ENCODE measurements at places on chromosomes 3 and 15.

GRCh38 chr15:47374222-47374621, 343.1 kb upstream of the SEMA6D start:
- peak; percentile 4 for DNase-seq

GRCh38 chr3:129228891-129229585, 20.4 kb upstream of the COPG1 start:
- DNase-seq: no peak

DNA sequence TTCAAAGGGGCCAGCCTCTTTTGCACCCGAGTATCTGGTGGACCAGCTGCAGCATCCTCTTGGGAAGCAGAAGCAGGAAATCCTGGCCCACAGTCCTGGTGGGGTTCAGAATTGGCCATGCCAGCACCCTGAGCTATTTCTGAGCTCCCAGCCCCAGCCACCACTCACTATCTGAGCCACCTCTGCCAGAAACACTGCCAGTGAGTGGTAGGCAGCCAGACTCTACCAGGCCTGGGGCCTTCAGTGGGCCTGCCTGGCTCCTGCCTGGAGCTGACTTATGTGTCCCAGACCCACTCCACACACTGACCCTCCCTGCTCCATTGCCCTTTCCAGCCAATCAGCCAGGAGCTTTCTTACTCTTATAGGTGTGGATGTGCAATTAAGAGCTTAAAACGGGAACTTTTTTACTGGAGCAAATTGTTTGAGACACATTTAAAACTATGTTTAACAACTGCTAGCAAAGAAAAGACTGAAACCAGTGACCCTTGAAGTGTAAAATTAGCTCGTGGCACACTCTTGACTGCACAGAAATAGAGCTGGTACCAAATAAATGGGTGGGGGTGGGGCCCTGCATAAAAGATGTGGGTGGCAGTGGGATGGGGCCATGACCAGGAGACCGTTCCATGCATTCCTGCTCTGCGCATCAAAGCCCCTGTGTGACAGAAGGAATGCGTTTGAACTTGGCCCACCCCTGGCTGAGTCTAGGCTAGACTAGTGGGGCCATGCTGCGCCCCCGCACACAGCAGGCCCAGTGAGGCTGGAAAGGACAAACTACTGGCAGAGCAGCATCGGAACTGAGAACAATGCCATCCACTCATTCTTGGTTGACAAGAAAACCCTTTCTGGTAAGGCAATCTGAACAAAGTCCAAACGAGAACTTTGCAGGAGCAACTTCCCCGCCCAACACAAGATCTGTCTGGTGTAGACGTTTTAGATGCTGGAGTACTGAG, 48.0 kb downstream of the CTNNB1 start:
- DNase-seq: no peak

GRCh38 chr3:189363590-189364255, 192.0 kb downstream of the TPRG1 start:
- DNase-seq: no peak

GRCh38 chr3:87462228-87462627, 185.8 kb upstream of the POU1F1 start:
- no peak for DNase-seq

GRCh38 chr3:123779655-123780231, 104.4 kb downstream of the MYLK start:
- DNase-seq: no peak

DNA sequence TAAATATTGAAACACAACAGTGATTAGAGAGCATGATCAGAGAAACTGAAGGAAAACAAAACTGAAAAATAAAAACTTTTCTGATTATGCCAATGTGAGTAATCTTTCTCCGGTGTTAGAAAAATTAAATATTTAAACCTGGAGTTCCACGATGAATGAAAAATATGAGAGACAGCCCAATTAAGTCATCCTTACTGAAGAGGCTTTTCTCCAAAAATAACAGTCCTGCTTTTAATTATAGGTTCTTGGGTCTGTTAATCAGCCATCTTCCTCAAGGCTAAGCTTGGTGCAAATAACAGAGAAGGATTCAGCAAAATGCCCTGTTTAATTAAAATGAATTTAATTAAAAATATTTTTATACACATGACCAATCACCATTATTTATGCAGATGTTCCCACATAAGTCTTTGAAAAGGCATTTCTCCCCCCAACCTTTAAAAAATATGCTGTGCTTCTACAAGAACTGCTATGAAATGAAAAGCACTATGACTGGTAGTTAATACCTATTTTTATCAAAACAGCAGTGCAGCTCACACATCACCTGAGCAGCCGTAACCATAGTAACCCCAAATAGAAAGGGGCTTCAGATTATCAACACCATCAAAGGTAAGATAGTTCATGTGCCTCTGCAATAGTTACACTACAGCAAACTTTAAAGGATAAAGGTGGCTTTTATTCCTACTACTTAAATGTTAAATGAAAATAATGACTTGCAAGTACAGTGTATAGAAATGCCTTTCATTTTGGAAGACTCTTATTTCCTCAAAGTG, 175.7 kb downstream of the SLC9A9 start:
- DNase-seq: no peak

DNA sequence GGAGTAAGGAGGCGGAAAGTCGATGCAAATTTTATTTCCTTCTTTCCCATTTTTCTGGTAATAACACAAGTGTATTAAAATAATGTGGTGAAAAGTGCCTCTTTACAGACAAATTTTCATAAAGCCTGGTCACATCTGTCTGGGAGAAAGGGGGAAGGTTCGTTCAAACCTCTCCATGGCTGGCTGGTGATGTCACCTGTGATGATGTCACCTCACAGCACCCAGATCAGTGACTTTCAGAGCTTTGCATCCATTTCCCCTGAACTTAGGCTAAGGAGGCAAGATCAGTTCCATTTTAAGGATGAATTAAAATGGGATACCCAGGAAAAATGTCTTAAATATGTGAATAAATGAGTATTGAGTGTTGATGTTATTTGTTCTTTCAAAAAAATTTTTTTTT, 34.1 kb downstream of the ATP10A start:
- DNase-seq: no peak

DNA sequence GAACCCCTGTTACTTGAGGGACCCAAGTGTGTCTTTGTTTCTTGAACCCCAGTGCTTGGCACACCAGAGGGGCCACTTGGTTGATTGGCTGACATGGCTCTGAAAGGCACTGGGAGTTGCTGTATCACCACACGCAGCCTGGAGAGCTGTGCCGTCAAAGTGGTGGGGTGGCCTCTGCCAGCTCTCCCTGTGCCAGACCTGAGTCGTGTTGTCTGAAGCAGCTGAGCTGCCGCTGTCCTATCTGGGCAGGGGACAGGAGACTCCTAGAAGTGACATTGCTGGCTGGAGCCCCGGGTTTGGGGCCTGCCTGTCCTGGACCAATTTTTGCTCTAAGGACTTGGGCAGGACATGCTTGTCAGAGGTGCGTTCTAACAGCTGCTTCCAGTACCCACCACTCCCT, 5.5 kb upstream of the SNX22 start:
- DNase-seq: no peak

DNA sequence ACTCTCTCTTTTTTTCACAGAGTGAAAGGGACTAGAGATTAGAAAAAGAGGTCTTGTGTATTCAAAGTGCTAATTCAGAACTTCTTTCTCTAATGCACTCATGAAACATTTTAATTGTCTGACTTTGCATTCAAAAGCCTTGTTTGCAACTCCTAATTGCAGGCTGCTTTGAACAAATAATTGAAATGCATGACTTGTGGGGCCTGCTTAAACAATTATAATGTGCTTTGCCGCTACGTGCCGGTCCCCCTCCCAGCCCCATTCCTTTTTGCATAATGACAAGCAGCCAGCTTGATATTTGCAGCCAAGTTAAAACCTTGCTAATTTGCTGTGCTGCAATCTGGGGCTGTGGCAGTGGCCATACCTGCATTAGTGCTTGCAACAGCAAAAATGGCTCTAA, 114.5 kb downstream of the FOXB1 start:
- DNase-seq: no peak

DNA sequence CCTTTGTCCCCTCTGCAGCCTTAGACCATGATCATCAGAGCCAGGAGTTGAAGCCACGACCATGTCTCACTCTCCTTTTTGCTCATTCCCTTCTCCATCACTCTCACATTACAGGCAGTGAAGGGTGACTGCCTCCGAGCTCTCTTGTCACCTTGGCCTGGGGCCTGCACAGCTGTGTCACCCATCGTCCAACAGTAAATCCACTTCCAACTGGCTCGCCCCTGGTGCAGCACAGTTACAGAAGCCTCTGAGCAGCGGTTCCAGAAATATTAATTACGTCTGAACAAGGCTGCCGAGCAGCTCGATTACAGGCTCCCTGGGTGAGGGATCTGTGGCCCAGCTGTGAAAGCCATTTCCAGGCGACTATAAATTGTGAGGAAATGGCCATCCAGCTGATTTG, 528.2 kb downstream of the NR2F2 start:
- DNase-seq: no peak

GRCh38 chr15:45183511-45183910, 4.3 kb downstream of the SHF start:
- DNase-seq: no peak

GRCh38 chr15:70014860-70015490, 82.7 kb downstream of the TLE3 start:
- peak; percentile 55 for DNase-seq

DNA sequence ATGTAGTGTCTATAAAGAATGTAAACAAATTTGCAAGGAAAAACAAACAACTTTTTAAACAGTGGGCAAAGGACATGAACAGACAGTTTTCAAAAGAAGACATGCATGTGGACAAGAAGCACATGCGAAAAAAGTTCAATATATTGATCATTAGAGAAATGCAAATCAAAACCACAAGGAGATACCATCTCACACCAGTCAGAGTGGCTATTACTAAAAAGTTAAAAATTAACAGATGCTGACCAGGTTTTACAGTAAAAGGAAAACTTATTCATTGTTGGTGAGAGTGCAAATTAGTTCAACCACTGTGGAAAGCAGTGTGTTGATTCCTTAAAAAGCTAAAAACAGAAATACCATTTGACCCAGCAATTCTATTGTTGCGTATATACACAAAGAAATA, 47.1 kb upstream of the LSAMP start:
- DNase-seq: no peak

GRCh38 chr3:71127844-71128243, 455.7 kb downstream of the FOXP1 start:
- DNase-seq: no peak

DNA sequence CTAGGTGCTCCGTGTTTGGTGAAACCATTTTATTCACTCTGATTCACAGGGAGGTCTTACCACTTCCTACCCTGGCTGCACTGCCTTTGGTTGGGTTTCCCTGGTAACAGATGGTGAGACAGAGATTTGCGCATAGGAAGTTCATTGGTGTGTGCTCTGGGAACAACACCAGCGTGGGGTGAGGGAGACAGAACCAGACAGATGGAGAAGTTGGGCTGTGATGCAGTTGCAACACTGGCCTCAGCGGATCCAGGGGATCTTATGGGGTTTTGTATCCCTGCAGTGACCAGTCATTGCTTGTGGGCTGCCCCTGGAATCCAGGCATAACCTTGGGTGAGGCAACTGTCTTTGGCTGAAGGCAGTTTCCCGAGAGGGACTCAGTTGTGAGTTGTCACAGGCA, 12.5 kb upstream of the IL16 start:
- DNase-seq: no peak

DNA sequence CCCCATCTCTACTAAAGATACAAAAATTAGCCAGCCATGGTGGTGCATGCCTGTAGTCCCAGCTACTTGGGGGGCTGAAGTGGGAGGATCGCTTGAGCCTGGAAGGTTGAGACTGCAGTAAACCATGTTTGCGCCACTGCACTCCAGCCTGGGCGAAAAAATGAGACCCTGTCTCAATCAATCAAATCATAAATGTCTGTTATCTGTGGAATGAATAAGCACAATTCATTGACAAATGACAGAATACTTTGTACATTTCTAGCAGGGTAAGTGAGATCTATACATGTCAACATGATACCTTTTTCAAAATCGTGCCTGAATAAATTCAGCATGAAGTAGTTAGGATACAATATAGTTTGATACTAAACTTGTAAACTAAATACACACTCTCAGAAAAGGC, 181.2 kb downstream of the FOXP1 start:
- DNase-seq: no peak

DNA sequence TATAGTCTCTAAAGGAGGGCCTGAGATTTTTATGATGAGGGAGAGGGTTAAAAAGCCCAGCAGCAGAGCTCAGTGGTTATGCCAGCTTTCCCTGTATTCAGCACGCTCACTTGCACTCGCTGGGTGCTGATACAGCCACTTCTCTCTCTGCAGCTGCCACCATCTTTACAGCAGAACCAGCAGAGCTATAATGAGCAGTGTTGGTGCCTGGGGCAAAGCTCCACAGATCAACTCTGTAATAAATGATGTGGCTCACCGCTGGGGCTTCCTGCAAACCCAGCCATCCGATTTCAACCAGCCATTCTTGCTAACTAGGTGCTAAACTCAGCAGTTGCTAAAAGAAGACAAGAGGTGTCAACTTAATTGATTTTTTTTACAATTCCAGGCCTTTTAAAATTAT, 48.0 kb downstream of the ARNT2 start:
- DNase-seq: no peak

DNA sequence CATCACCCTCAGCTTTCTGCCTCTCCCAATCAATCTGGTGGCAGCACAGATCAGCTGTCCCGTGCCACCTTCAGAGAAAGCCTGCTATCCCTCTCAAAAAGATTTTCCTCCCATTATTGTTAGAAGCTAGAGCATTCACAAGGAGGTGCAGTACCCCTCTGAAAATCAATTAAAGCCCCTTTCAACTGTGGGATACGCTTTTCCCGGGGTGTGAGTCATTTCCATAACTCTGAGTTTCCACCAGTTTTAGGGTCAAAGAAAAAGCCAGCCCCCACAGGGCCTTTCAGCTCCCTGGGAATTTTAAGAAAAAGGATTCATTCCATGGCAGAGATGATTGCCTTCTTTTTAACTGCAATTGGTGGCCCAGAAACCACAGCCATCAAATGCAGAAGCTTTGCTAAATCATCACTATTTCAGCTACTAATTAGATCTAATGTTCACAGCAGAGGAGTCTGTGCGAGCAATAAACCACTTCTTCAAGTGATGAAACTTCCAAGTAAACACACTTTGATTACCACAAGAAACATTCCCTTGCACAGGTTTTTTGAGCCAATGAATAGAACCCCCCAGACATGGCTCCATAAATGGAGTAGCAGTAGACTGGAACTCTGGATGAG, 270.0 kb upstream of the TPRG1 start:
- DNase-seq: no peak

GRCh38 chr3:45965253-45965652, 22.0 kb downstream of the CXCR6 start:
- DNase-seq: no peak

DNA sequence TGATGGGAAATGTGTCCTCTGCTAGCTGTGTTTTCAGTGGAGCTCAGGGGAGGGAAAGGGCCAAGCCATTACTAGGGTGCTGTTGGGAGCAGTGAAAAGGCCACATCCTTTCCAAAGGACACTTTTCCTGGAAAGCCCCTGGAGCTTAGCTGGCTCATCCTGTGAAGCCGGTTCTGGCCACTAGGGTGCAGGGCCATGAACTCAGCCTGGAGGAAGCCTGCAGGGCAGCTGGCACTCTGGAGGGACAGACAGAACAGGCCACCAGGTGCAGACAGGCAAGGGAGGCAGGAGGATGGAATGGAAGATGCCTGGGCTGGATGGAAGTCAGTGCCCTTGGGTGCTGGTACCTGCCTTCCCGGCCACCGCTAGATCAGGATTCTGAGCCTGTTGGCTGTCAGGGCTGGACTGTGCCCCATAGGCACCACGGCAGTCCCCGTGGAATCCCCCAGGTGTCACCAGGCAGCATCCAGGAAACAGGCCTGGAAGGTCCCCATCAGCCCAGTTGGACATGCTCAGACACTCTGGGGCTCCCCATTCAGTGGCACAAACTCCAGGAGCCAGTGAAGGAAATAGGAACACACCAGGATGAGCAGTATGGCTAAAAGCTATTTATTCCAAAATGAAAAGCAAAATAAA, 76.2 kb upstream of the C2CD4B start:
- peak; percentile 71 for DNase-seq

GRCh38 chr3:170323331-170323730, 34.2 kb upstream of the SKIL start:
- no peak for DNase-seq
